ENCODE measurements at places on chromosomes 3 and 15. TPM values are rescaled to one million over a fixed set of nuclear protein-coding genes. Genes with fewer than 3 reads are reported as not detected.

GALNT15 gene
- polyA plus RNA-seq: 2.1 TPM

TERC gene
- not detected for polyA plus RNA-seq

BMF gene
- 50.1 TPM for polyA plus RNA-seq

CYP11A1 gene
- polyA plus RNA-seq: 0.58 TPM

POLQ gene
- 8.5 TPM for polyA plus RNA-seq

TMEM45A gene
- polyA plus RNA-seq: 44.7 TPM

SERINC4 gene
- polyA plus RNA-seq: 0.22 TPM

TUBGCP4 gene
- polyA plus RNA-seq: 24.4 TPM

LSAMP gene
- polyA plus RNA-seq: 17.9 TPM

BLM gene
- 10.9 TPM for polyA plus RNA-seq

EPHA3 gene
- 13.9 TPM for polyA plus RNA-seq

GP9 gene
- polyA plus RNA-seq: 2.7 TPM

DNAH12 gene
- 6.9 TPM for polyA plus RNA-seq

MINAR1 gene
- polyA plus RNA-seq: 1.0 TPM

GRCh38 chr3:40511031-40511718 is 5.3 kb downstream of the ZNF620 start:
- H3K4me1 ChIP-seq: peaks cover 8% of the 10 kb centered on the region
- H3K4me3 ChIP-seq: no peak overlapping the region
- DNase-seq: no peak
- H3K27ac ChIP-seq: no peak overlapping the region
- no peaks in the 10 kb centered on the region for H3K27me3 ChIP-seq
- H3K36me3 ChIP-seq: no peaks in the 10 kb centered on the region

- no peak overlapping the region for H3K4me3 ChIP-seq
- H3K27ac ChIP-seq: no peak overlapping the region
- no peaks in the 10 kb centered on the region for H3K36me3 ChIP-seq
- DNase-seq: no peak
- H3K4me1 ChIP-seq: no peaks in the 10 kb centered on the region
Measured at GRCh38 chr3:177795859-177796258, 598.6 kb upstream of the TBL1XR1 start.

- no peak for DNase-seq
- no peaks in the 10 kb centered on the region for H3K27me3 ChIP-seq
- peaks cover 23% of the 10 kb centered on the region for H3K4me1 ChIP-seq
- no peak overlapping the region for H3K4me3 ChIP-seq
Measured at GRCh38 chr3:149575961-149576564, 81.8 kb downstream of the WWTR1 start.

DNA sequence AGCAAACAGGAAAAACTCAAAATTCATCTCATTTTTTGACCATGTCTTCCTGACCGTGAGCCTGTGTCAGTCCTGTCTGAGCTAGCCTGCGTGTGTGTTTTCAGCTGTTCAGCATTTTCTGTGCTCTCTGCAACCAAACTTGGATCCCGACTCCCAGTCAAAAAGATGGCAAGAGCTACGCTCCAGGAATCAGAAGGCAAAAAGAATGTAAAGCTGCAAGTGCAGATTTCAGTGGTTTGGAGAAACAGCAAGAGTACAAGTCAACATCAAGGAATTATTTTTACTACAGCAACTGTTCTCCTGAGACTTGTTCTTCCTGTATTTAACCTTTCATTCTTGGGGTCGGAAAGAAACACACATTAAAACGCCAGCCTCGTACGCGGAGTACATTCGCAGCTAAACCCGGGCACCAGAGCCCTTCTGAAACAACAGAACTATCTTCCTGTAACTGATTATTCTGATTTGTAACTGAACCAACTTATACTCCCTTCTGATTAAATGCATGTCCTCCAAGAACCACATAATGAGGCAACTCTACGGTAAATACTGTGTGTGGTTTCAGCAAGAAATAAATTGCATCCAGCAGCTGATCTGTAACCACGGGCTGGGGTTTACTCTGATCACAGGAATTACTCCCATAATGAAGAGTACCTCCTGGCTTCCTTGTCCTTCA is 107.4 kb downstream of the LRIG1 start:
- H3K27ac ChIP-seq: no peak overlapping the region
- no peak for DNase-seq
- no peak overlapping the region for H3K4me3 ChIP-seq
- H3K36me3 ChIP-seq: peaks cover 57% of the 10 kb centered on the region
- no peaks in the 10 kb centered on the region for H3K4me1 ChIP-seq

DNA sequence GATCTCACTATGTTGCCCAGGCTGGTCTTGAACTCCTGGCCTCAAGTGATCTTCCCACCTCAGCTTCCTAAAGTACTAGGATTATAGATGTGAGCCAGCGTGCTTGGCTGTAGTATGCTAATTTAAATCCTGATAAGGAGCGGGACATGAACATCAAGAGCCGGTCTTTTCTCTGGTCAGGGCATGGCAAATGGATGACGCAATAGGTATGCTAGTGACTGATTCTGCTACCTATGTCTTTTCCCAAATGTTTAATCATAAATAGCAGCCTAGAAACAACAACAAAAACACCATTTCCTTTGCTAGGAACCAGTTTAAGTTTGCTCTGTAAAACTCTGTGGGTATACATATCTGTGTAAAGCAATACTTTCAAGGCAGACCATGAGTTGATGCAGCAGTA is 64.7 kb downstream of the STARD9 start:
- no peak for DNase-seq
- H3K36me3 ChIP-seq: peaks cover 17% of the 10 kb centered on the region
- H3K27me3 ChIP-seq: no peaks in the 10 kb centered on the region
- H3K4me3 ChIP-seq: no peak overlapping the region

DNA sequence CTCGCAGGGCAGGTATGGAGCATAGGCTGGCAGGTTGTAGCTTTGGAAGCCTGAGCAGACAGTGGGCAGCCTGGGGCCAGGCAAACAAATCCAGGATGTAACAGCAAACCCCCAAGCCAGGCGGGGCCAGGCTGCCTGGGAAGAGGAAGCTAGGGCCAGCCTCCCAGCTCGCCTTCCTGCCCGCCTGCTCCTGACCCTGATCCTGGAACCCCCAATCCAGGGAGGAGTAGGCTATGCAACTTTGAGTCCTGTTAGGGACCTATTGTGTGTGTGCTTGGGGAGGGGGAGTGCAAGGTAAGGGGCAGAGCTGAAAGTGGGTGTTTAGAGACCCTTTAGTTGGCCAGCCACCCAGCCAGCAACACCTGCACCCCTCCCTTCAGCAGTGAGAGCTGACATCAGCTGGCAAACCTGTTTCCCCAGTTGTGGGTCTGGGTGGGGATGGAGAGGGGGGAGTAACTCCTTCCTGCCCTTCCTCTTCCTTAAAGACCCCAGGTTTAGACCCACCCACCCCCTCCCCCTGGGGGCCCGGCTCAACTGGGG is 2.5 kb downstream of the NBEAL2 start:
- H3K4me1 ChIP-seq: peaks cover 21% of the 10 kb centered on the region
- peak overlapping the region; percentile 69 for H3K4me3 ChIP-seq
- peak; percentile 79 for DNase-seq
- no peaks in the 10 kb centered on the region for H3K27me3 ChIP-seq
- H3K36me3 ChIP-seq: no peaks in the 10 kb centered on the region

DNA sequence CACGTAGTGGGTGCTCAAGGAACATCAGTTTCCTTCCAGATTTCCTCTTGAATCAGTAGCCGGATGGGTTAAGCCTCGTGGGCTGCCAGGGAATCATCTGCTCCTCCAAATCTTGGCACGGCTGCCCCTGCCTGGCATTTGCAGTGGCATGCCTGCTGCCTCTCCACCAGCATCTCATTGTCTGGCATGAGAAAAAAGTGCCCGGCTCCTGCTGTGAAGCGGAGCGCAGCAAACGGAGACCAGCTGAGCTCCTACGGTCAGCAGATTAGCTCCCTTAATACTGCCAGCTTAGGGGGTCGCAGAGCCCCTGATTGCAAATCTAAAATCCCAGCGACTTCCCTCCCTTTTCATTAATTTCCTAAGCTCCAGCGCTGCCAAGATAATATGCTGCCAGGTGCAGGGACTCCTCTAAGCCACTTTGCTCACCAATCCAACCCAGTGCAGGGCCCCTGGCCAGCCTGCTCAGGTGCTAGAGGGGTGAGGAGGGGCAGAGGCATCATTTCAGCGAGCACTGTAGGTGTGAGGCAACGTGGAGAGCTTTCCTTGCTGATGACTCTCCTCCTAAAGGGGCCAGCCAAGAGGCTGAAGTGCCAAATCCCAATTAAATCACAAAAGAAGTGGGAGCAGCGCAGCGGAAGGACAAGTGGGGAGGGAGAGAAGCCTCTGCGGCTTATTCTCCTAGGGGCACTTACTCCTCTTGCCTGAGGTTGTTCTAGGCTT is 49.6 kb upstream of the ST8SIA2 start:
- H3K4me3 ChIP-seq: no peak overlapping the region
- H3K27ac ChIP-seq: no peak overlapping the region
- H3K36me3 ChIP-seq: no peaks in the 10 kb centered on the region
- H3K27me3 ChIP-seq: no peaks in the 10 kb centered on the region
- DNase-seq: no peak

- H3K4me3 ChIP-seq: no peak overlapping the region
- H3K27ac ChIP-seq: no peak overlapping the region
- DNase-seq: no peak
- H3K36me3 ChIP-seq: peaks cover 13% of the 10 kb centered on the region
- H3K27me3 ChIP-seq: no peaks in the 10 kb centered on the region
Measured at GRCh38 chr3:32438596-32439344, 47.1 kb downstream of the CMTM7 start.

DNA sequence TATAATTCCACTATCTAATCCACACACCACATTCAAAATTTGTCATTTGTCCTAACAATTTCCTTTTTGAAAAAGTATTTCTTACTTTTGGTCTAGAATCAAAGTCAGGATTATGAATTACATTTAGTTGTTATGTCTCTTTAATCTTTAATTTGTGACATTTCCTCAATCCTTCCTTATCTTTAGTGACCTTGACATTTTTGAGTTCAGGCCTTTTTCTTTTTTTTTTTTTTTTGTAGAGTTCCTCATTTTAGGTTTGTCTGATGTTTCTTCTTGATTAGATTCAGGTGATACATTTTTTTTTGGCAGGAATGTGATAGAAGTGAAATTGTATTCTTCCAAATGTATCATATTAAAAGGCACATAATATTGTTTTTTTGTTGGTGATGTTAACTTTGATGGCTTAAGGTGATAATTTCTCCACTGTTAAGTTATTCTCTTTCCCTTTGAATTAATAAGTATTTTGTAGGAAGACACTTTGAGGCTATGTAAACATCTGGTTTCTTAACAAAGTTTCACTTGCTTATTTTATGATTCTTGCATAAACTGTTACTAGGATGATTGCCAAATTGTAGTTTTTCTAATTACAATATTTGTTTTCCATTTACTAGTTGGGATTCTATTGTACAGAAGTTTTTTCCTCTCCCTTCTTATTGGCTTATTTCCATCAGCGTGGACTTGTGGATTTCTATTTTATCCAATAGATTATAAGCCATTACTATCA is 16.3 kb downstream of the SLC35G2 start:
- H3K4me1 ChIP-seq: peaks cover 19% of the 10 kb centered on the region
- no peak overlapping the region for H3K27ac ChIP-seq
- no peak for DNase-seq
- no peaks in the 10 kb centered on the region for H3K27me3 ChIP-seq
- H3K4me3 ChIP-seq: no peak overlapping the region
- no peaks in the 10 kb centered on the region for H3K36me3 ChIP-seq

- no peaks in the 10 kb centered on the region for H3K36me3 ChIP-seq
- no peaks in the 10 kb centered on the region for H3K27me3 ChIP-seq
- no peak overlapping the region for H3K4me3 ChIP-seq
- H3K4me1 ChIP-seq: no peaks in the 10 kb centered on the region
Measured at GRCh38 chr3:29153811-29154210, 127.1 kb upstream of the RBMS3 start.

- H3K36me3 ChIP-seq: peaks cover 61% of the 10 kb centered on the region
- H3K27me3 ChIP-seq: no peaks in the 10 kb centered on the region
- H3K27ac ChIP-seq: peak overlapping the region; percentile 80
- H3K4me3 ChIP-seq: peak overlapping the region; percentile 89
Measured at GRCh38 chr15:101276501-101277037, 716 bp downstream of the SELENOS start.

DNA sequence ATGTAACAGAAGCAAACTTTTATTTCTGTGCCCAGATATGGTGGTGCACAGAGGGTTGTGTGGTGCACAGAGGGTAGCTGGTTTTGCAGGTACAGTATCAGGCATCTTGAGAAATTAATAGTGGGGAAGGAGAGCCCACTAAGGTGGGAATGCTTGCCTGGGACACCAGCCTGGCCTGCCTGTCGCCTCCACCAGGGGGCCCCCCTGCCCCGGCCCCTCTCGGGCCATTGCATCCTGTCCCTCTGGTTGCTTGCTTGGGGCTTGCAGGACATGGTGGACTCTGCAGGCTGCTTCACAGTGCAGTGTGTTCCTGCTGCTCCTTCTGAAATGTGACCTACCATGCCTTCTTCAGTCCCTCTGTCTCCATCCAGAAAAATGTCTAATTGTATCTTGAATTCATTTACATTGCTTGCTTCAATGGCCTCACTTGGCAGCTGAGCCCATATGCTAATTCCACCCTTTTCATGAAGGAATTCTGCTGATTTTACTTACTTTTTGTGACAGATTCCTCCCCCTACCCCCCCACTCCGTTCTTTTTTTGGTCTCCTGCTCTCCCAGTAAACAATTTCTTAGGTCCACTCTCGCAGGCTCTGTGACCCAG is 73.6 kb downstream of the EEFSEC start:
- no peaks in the 10 kb centered on the region for H3K36me3 ChIP-seq
- H3K27me3 ChIP-seq: no peaks in the 10 kb centered on the region
- H3K4me3 ChIP-seq: no peak overlapping the region
- H3K27ac ChIP-seq: no peak overlapping the region
- DNase-seq: no peak

DNA sequence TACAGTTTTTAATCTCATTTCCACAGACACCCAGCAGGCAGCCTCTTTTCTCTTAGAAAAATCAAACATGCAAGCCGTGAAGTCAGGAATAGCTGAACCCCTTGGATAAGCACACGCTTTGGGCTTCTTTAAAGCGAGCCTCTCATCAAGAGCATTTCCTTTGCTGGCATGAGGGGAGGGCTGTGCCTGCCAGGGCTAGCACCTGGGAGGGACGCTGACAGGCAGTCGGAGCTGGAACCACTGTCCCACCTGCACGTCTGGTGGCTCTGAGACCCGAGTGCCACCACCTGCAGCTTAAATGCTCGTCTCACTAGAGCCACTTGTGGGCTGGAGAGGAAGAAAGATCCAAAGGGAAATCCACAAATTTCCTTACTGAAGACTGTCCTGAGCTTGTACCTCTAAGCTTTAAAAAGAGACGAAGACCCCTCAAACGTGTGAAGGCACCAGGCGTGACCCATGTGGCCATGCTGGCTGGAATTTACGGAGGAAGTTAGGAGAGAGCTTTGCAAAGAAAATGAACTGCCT is 9.4 kb downstream of the MAP6D1 start:
- H3K36me3 ChIP-seq: peaks cover 44% of the 10 kb centered on the region
- no peak overlapping the region for H3K4me3 ChIP-seq
- no peak for DNase-seq
- no peaks in the 10 kb centered on the region for H3K4me1 ChIP-seq

Data from left lung (tissue), 14 donors.